ENCODE measurements at places on chromosomes 12 and 14.

- no peaks in the 10 kb centered on the region for H3K36me3 ChIP-seq
- no peak overlapping the region for H3K27ac ChIP-seq
- no peak for DNase-seq
Measured at GRCh38 chr12:29032446-29032845, 116.6 kb upstream of the FAR2 start.

DNA sequence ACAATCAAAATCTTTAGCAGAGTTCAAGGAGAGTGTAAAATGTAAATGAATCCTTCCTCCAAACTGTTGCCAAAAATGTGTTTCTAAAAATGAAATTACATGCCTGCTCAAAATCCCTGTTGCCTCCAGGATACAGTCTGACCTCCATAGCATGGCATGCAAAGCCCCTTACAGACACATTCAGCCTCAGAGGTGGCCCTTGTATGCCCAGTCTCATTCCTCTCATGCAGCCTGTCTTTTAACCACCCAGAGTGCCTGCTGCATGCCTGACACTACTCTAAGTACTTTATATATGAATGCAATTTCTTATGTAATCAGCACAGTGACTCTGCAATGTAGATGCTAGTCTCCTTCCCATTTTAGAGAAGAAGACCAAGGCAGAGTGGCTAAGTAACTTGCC is 24.4 kb upstream of the PTPRQ start:
- DNase-seq, result no peak
- 0 out of 2 replicates have a peak, but pooled peaks cover 7% of the 10 kb centered on the region for H3K27me3 ChIP-seq
- H3K4me1 ChIP-seq, result no peaks in the 10 kb centered on the region
- no peaks in the 10 kb centered on the region for H3K36me3 ChIP-seq
- no peak overlapping the region for H3K27ac ChIP-seq

GRCh38 chr14:69614592-69614991 is 3.2 kb downstream of the SUSD6 start:
- no peaks in the 10 kb centered on the region for H3K27me3 ChIP-seq
- no peak for DNase-seq
- no peak overlapping the region for H3K4me3 ChIP-seq
- no peak overlapping the region for H3K27ac ChIP-seq
- H3K36me3 ChIP-seq, result no peaks in the 10 kb centered on the region

DNA sequence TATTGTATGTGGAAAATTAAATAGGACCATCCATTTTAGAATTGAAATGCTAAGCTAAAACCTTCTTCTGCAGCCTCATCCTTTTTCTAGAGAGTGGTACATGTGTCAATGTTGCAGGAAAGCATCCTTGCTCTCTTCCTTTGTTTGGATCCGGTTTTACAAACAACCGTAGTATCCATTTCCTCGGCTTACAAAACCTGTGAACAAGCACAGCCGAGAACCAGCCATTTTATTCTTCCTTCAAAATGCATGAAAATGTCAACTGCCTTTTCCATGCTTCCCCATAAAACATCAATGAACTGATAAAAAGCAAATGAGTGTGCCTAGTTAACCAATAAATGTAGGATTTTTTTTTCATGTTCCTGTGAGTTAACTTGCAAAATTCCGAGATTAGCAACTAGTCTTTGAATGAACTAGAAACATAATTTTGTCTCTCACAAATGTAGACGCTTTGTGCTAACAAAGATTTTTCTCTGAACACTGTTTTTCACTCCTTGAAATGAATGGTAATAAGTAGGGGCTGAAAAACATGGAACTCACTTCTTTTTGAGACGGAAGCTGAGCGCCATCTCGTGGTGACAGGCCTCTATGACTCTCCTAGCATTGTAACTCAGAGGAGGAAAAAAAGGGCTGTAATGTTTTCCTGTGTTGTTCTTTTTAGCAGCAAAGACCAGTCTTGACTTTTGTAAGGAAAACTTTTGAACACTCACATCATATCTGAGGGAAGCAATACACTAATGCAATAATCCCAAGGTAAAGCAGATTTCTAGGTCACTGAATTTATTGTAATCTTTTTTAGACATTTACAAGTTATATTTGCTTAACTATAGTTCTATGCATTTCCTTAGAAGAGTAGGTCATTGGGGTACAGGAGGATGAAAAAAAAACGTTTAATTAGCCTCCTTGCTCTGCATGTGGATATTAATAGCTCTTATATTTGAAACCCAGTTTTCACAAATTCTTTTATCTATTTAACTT is 157.4 kb upstream of the FOXG1 start:
- no peak overlapping the region for H3K4me3 ChIP-seq
- no peaks in the 10 kb centered on the region for H3K36me3 ChIP-seq
- H3K27ac ChIP-seq, result no peak overlapping the region
- H3K4me1 ChIP-seq, result no peaks in the 10 kb centered on the region

GRCh38 chr12:39443929-39444209 is 949 bp upstream of the KIF21A start:
- H3K4me1 ChIP-seq, result peaks cover 13% of the 10 kb centered on the region
- peak overlapping the region; percentile 52 for H3K4me3 ChIP-seq
- H3K27me3 ChIP-seq, result no peaks in the 10 kb centered on the region

- no peaks in the 10 kb centered on the region for H3K27me3 ChIP-seq
- H3K36me3 ChIP-seq, result no peaks in the 10 kb centered on the region
- no peak overlapping the region for H3K27ac ChIP-seq
- no peaks in the 10 kb centered on the region for H3K4me1 ChIP-seq
- DNase-seq, result peak; percentile 8
Measured at GRCh38 chr12:23055004-23055403, 430.0 kb downstream of the ETNK1 start.

DNA sequence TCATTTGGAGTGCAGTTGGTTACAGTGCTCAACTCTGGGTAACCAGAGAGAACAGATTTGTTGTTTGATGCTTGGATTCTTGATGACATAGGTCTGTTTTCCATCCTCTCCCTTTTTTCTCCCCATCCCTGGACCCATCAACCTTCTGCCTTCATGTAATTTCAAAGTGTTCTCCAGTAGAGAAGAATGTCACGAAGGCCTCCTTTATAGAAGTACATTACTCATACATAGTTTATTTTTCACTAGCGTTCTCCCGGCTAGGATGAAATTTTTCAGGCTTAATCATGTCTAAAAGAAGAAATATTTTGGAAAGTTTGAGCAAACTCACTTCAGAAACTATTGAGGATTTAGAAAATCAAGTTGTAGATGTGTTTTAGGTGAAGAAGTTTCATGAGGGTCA is 20.9 kb upstream of the APPL2 start:
- DNase-seq, result no peak
- H3K4me1 ChIP-seq, result peaks cover 8% of the 10 kb centered on the region
- H3K27ac ChIP-seq, result no peak overlapping the region
- no peaks in the 10 kb centered on the region for H3K27me3 ChIP-seq
- H3K36me3 ChIP-seq, result no peaks in the 10 kb centered on the region

GRCh38 chr12:88445705-88446394 is 134.4 kb downstream of the KITLG start:
- no peak overlapping the region for H3K4me3 ChIP-seq
- H3K36me3 ChIP-seq, result no peaks in the 10 kb centered on the region
- DNase-seq, result no peak
- no peaks in the 10 kb centered on the region for H3K4me1 ChIP-seq
- no peak overlapping the region for H3K27ac ChIP-seq
- H3K27me3 ChIP-seq, result no peaks in the 10 kb centered on the region

GRCh38 chr12:100824476-100824875 is 29.9 kb downstream of the ANO4 start:
- no peak overlapping the region for H3K4me3 ChIP-seq
- no peak overlapping the region for H3K27ac ChIP-seq
- H3K27me3 ChIP-seq, result no peaks in the 10 kb centered on the region
- no peaks in the 10 kb centered on the region for H3K36me3 ChIP-seq
- DNase-seq, result no peak

GRCh38 chr14:73743431-73743931 is 29.3 kb upstream of the PNMA1 start:
- H3K4me3 ChIP-seq, result no peak overlapping the region
- 0 out of 2 replicates have a peak, but pooled peaks cover 1% of the 10 kb centered on the region for H3K36me3 ChIP-seq
- peak overlapping the region; percentile 84 for H3K27ac ChIP-seq
- DNase-seq, result no peak
- no peaks in the 10 kb centered on the region for H3K27me3 ChIP-seq

GRCh38 chr12:31234955-31235867 is 90.7 kb downstream of the SINHCAF start:
- DNase-seq, result peak; percentile 18
- H3K4me1 ChIP-seq, result no peaks in the 10 kb centered on the region
- no peaks in the 10 kb centered on the region for H3K36me3 ChIP-seq
- H3K27ac ChIP-seq, result no peak overlapping the region
- H3K4me3 ChIP-seq, result no peak overlapping the region
- H3K27me3 ChIP-seq, result no peaks in the 10 kb centered on the region

DNA sequence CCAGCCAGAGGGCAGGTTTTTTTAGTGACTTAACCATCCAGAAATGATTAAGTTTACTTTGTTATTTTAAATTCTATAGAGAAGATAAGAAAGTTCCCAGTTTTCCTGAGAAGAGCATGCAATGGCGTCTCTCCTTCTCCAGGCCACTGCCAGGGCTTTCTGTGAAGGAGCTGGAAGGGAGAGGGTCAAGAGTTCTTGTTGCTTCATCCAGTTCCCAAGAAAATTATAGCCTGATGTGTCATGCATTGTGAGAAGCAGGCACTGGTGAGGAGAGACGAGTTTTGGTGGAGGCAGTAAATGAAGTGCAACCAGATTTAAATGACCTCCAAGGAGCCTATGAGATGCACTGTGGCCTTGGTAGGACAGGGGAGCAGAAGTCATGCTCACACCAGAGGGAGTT is 14.2 kb downstream of the ELK3 start:
- H3K4me1 ChIP-seq, result no peaks in the 10 kb centered on the region
- no peaks in the 10 kb centered on the region for H3K27me3 ChIP-seq
- no peak overlapping the region for H3K4me3 ChIP-seq
- H3K27ac ChIP-seq, result no peak overlapping the region

- H3K36me3 ChIP-seq, result no peaks in the 10 kb centered on the region
- H3K4me1 ChIP-seq, result no peaks in the 10 kb centered on the region
- H3K4me3 ChIP-seq, result no peak overlapping the region
- no peak for DNase-seq
- no peaks in the 10 kb centered on the region for H3K27me3 ChIP-seq
- no peak overlapping the region for H3K27ac ChIP-seq
Measured at GRCh38 chr12:131287015-131287937, 333.6 kb downstream of the ADGRD1 start.

DNA sequence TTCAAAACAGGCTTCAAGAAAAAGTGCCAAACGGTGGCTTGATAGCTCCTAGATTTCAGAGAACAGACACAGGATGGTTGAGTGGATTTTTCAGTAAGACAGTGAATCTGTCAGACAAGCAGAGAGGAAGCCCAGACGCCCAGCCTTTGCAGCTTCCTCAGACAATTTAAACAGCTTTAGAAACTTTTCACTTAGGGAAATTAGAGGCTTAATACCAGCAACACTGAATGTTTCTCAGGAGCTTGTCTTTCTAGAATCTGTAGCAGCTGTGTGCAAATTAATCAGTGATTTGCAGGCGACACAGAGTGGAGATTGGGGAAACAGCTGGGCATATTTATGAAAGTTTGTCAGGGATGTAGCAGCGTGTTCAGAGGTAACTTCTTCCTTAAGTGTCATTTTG is 362.1 kb downstream of the GALC start:
- H3K27ac ChIP-seq, result no peak overlapping the region
- H3K4me3 ChIP-seq, result no peak overlapping the region
- no peaks in the 10 kb centered on the region for H3K36me3 ChIP-seq
- H3K27me3 ChIP-seq, result no peaks in the 10 kb centered on the region
- DNase-seq, result no peak

- H3K4me1 ChIP-seq, result no peaks in the 10 kb centered on the region
- no peak overlapping the region for H3K27ac ChIP-seq
- no peak for DNase-seq
- H3K4me3 ChIP-seq, result no peak overlapping the region
Measured at GRCh38 chr14:76509311-76509710, 133.4 kb downstream of the ESRRB start.

Data from HCT116 (cell line).